ENCODE measurements at places on chromosomes 6 and 20.

DNA sequence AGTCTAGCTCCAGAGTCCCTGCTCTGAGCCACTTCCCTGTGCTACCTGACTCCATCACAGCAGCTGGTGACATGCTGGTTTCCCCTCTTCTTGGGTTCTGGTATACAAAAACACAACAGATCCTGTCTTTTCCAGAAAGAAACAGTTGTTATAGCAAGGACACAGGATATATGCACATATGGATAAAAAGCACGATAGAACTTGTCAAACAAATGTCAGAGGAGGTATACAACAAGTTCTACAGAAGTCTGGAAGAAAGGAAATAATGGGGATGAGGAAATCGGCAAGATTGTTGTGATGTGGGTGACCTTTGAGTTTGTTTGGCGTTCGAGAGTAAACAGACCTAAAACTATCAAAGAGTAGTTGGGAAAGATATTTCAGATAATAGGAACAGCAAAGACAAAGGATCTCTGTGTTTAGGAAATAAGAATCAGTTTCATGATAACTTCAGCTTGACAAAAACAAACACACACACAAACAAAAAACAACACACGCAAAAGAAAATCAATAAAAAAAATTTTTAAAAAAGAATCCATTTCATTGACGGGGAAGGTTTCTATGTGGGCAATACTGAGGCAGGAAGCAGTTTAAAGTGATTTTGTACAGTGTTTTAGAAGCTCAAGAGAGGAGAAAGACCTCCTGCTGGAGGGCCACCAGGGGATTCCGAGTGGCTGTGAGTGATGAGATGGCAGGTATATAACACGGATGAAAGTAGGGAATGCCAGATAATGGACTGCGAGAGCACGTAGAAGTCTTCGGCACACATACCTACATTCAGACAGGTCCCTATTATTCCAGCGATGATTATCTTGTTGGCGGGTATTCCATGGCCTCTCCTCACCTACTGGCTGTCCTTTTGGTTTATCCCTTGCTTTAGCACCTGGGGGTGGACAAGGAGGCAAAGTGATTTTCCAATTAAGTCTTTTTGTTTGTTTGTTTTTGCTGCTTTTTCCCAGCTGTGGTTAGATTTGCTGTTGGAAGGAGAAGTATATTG is 174.9 kb downstream of the HS3ST5 start:
- DNase-seq = no peak

- no peak for DNase-seq
Observed at GRCh38 chr6:64811119-64811518, 895.9 kb downstream of the EYS start.

DNA sequence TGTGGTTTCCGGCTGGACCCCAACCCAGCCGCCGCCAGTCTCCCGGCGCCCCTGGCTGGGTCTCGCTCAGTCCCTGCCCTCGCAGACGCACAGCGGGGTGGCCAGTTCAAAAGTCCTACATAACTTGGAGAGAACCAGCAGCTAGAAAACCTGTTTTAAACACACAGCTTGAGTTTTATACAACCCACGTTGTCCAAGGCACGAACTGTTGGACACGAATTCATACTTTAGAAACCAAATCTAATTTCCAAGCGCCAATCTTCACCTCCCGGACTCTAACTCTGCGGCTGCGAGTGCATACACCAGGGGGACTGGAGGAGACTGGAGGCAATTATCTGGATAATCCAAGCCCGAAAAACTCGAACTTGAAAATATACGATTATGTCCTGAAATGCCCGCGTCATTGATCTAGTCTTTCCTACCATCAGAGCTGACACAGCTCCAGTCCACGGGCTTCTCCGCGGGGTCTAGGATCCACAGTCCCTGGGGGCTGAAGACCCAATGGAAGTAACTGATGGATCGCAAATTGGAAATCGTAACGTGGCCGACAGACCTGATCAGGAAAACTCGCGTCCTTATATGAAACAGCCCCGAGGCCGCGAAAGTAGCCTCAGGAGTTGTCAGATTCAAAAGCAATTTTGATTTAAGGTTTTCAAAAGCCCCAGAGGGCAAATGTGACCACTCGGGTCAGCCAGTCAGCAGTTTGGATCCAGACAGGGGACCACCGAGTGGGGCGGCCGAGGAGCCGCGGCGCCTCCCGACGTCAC is 843 bp upstream of the HEY2 start:
- DNase-seq = no peak

DNA sequence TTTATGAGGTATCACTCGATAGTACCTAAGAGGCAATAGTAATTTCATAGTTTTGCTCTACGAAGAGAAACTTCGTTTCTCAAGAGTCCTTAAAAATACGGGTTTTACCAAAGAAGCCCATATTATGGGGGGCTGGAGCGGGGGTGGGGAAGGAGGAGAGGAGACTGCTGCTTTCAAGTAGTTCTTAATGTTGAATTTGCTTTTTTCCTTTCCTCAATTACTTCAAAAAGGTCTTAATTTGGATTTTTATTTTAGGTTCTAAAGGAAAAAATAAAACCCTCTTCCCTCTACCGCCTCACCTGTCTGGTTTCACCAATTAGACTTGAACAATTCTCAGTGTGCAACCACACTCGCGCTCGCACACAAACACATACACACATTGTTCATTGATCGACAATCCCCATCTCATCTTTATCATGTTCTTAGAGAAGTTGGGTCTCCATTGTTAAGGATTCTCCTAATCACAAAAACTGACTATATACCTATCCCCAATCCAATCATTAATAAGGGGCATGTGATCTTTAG is 97.2 kb downstream of the HFE start:
- DNase-seq = no peak

DNA sequence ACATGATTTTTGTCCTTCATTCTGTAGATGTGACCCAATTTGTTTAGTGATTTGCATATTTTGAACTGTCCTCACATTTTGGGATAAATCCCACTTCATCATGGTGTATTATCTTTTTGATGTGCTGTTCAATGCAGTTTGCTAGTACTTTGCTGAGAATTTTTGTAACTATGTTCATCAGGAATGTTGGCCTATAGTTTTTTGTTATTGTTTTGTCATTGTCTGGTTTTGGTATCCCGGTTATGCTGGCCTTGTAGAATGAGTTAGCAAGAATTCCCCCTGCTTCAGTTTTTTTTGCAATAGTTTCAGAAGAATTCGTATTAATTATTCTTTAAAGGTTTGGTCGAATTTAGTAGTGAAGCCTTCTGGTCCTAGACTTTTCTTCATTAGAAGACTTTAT is 11.9 kb downstream of the KIF25 start:
- DNase-seq = no peak

DNA sequence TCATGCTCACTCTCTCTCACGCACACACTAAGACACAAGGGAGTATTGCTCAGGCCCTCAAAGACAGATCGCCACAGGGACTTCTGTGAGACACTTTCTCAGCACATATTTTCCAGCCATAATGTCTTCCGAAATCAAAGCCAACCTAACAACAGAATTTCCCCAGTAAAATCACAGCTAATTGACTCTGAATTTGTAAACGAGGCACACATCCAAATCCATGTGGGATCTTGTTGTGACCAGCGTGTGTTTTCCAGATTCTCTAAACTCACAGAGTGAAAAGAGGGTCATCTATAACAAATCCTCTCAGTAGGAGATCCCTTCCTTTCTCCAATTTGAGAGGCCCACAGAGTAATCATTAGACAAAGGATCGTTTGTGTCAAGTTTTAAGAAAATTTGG is 280.4 kb downstream of the PACRG start:
- no peak for DNase-seq

DNA sequence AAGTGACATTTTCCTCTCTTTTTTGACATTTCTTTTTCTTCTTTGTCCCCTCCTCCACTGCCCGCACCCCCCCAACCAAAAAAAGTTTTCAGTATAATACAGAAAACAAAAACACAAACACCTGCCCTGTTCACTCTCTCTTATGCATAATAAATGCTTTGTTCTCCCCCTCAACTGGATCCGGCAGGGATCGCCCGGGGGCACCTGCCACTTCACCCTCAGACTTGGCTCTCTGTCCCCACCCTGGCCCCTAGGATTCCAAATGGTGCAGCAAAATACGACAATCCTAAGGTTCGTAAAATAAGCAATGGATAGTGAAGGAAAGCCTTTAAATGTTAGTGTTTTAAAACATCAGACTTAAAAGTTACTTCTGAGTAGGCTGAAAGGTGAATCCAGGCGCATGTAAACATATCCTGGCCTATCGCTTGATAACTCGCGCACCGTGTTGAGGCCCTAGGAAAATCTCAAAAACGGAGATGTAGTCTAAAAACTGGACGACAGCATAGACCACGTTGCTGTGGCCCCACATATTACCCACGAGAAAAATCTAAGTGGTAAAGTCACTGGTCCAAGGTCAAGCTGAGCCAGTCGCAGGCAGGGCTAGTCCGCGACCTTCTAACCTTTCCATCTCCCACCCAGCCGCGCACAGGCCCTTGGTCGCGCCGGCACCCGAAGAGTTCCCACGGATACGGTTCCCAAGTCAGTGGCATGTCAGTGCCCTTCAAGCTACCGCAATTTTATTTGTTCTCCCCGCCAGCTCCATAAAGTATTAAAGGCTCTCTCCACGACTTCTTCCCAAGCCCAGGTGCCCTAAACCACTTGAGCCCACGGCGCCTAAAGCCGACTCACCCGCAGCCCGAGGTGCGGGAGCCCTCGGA is 130.8 kb downstream of the OGFRL1 start:
- DNase-seq = no peak

DNA sequence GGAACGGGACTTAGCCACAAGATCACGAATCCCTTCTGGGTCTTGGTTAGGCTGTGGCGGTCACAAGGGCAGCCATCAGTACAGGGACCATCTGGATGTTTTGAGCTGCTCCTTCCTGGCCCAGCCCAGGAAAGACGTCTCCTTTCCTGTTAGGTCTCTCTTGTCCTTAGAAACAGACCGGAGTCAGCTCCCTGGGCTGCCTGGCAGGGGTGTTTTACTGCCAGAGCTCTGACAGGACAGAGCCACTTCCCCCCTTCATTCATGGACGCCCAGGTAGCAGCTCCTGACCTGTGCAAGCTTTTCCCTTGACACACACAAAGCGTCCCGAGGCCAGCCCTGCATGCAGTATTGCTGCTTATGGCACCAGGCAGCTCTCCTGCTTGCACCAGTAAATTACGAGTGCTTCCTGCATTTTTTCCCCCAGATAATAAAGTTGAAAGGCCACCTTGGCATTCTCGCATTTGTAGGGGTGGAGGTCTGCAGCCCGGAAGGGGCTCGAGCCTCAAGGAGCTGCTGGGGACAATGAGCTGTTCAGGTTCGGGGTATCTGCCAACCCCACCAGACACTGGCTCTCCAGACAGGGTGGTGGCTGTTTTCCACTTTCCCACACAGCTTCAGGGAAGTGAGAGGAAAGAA is 87.4 kb downstream of the NOL4L start:
- no peak for DNase-seq

DNA sequence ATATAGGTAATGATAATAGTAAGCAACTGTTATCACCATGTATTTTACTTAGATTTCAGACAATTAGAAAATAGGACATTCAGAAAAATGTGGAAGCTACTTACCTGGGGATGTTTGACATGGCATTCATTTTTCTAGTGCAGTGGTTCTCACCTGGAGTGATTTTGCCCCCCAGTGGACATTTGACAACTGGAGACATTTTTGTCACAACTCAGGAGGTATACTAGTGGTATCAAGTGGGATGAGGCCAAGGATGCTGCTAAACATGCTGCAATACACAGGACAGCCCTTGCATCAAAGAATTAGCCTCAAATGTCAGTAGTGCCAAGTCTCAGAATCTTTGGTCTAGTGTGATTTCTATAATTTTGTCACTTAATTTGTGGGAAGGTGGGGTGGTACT is 36.1 kb downstream of the NUS1 start:
- no peak for DNase-seq

DNA sequence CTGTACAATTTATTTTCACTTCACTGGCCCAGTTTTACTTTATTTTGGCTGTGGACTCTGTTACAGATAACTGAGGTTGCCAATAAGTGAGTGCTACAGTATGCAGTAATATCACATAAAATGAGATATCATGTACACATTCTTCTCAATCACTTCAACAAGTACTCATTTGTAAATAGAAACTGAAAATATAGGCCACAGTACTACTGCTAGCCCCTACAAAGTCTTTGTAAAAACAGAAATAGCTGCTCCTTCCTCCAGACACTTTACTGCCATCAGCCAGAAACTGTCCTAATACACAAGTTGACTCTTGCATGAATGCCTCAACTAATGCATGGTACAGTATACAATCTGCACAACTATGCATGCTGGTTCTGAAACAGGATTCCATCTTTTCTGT is 9.2 kb downstream of the DTNBP1 start:
- no peak for DNase-seq

GRCh38 chr6:80234908-80235307 is 128.4 kb downstream of the BCKDHB start:
- DNase-seq = no peak

DNA sequence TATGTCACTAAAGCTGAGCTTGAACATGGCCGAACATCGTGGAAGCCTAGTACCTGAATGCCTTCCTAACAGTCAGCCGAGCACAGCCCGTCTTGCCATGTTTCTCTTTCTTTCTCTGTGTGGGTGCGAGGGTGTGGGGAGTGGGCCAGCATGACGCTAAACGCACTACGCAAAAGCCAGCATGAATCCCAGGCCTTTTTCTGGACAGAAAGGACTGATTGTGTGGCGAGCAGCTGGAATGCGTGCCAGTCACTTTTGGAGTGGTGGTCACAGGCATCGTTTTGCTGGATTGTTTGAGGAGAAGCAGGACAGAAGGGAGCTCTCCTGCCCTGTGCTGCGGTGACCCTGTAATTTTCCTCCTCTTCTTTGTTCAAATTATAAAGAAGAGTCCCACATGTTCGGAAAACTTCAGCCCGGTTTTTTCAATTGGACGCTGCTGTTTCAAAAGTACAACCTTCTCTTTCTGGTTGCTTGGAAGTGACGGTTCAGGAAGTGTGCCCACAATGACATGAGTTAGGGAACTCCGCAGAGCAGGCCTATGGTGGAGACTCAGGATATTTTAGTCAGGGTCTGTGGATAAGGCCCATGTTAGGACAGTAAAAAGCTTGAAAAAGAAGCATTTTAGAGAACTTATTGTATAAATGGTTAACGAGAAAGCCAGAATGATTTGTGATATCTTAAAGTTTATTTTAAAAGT is 54.3 kb downstream of the PDE7B start:
- DNase-seq = no peak

- DNase-seq = no peak
Observed at GRCh38 chr20:8671370-8671961, 397.4 kb upstream of the PLCB4 start.

GRCh38 chr20:20367575-20368417 is at the start of gene INSM1:
Gene INSM1, plus strand, starts transcription at chr20:20368104. Its CDS starts 164 bp downstream, at chr20:20368268.
- no peak for DNase-seq

GRCh38 chr6:108134213-108134970 is 31.4 kb upstream of the NR2E1 start:
- no peak for DNase-seq

GRCh38 chr20:14600527-14600926 is 263.1 kb upstream of the FLRT3 start:
- no peak for DNase-seq

DNA sequence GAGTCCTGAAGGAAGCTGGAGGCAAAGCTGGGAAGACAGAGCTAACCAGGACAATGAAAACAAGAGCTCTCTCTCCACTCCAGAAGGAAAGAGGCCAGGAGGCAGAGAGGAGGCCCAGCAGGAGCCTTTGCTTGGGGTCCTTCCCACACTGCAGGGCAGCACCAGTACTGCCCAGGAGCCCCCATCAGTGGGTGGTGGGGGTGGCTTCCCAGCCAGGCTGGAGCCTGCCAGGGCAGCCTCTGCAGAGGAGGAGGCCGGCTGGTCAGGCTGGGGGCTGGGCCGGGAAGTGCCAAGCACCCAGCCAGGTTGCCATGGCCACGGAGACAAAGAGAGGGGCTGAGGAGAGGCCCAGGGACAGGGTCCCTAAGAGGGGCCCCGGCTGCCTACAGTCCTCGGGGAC is 33.4 kb downstream of the PREX1 start:
- DNase-seq = no peak

Measured in T-helper 2 cell (primary cell).